ENCODE measurements at places on chromosomes 4 and X.

- no peak for DNase-seq
Observed at GRCh38 chr4:24799544-24800324, 4.4 kb downstream of the SOD3 start.

DNA sequence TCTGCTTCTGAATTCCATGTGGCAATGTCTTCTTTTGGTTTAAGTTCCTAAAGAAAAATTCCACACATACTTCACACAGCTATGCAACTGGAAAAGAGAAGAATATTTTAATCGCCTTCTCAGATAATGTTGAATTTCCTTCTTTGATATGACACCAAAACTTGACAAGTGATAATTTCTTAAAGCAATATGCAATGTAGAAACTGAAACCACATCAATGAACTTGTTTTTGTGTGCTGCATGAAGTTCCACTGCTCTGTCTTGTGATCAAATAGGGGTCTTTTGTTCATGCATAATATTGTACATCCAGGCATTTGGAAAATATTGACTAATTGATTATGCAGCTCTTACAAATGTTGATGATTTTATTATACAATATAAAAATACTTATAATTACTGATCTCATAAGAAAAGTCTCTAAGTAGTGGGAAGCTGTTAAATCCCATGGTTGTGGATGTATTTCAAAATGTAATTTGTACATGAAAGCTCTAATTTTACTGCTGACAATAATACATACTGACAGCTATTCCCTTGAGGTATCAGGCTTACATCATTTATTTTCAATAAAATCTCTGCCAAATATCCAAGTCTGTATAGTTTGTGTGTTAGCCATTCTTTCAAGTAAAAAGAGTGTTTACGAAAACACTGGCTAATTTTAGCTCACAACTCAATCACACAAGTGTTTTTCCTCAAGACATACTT, 56.5 kb downstream of the AGA start:
- DNase-seq = no peak

- DNase-seq = no peak
Observed at GRCh38 chr4:178026999-178027398, 584.8 kb upstream of the AGA start.

- peak; percentile 35 for DNase-seq
Observed at GRCh38 chr4:121256887-121257466, 92.9 kb upstream of the TNIP3 start.

DNA sequence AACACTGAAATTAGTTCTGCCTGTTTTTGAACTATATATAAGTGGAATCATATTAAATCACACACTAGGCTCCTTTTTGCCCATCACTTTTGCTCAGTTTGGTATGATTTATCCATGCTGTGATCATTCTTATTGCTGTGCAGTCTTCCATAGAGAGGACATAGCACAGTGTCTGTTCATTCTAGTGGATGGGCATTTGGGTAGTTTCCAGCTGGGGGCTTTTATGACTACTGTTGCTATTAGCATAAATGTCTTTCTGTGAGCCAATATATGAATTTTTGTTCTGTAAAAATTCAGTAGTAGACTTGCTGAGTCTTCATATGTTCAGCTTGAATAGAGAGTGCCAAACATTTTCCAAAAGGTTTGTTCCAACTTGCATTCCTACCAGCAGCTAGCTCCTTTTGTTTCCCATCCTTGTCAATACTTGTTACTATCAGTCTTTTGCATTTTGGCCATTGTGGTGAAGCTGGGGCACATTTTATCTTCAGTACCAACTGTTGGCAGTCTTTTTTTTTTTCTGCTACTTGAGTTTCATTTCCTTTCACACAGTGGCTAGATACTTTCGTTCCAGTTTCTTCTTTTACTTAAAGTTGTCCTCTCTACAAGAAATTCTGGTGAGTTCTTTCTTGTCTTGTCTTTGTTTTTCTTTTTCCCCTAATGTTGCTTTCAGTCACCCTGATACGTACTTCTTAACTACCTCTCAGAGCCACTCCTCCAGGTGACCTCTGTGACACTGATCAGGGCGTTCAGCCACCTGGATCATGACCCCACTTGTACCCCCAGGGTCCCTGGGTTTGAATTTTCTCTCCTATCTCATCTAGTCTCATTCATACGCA, 87.0 kb downstream of the ANXA3 start:
- DNase-seq = no peak

DNA sequence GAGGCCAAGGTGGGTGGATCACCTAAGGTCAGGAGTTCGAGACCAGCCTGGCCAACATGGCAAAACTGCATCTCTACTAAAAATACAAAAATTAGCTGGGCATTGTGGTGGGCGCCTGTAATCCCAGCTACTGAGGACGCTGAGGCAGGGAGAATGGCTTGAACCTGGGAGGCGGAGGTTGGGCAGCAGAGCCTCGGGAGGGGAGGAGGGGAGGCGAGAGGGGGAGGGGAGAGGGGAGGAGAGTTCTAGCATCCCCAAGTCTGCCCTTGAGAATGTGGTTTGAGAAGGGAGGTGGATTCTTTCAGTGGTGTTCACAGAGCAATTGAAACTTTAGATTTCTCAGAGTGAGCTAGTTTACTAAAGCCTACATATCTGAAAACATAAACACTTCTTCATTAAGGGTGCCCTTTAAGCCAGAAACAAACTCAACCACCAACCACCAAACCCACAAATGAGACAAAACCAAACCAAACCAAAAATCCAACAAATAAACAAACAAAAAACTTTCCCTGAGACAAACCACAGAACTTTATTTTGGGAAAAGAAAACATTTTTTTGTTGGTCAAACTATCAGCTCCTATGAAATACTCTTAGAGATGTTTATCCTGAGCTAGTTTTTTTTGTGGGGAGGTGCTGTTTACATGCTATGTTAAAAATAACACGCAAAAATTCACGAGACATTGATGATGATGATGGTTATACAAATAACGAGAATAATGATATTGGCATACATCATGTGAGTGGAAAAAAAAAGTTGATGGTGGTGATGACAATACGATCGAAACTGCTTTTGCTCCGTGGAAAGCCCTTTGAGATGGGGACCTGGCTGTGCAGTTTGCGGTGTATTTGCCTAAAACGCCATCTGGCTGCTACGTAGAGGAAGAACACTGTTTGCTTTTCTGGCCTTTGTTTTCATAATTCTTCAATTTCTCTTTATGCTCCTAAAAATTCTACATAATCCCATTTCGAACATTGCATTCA, 98.2 kb upstream of the PRKX start:
- DNase-seq = peak; percentile 24

GRCh38 chr4:20490734-20491133, 209.5 kb upstream of the PACRGL start:
- no peak for DNase-seq

DNA sequence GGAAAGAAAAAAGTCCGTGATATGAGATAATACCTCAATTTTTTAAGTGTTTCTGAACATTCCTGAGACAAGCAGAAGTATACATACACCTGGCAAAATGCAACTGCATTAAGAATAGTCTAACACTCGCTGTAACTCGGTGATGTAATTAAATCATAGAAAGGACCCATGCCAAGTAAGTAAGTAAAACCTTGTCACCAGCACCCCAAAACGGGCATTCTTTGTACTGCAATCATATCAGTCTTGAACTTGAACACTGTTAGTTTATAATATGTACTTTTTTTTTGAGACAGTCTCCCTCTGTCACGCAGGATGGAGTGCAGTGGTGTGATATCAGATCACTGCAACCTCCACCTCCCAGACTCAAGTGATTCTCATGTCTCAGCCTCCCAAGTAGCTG, 47.4 kb downstream of the SMIM14 start:
- DNase-seq = no peak

- DNase-seq = no peak
Observed at GRCh38 chrX:6383917-6384316, 151.0 kb downstream of the VCX3A start.

DNA sequence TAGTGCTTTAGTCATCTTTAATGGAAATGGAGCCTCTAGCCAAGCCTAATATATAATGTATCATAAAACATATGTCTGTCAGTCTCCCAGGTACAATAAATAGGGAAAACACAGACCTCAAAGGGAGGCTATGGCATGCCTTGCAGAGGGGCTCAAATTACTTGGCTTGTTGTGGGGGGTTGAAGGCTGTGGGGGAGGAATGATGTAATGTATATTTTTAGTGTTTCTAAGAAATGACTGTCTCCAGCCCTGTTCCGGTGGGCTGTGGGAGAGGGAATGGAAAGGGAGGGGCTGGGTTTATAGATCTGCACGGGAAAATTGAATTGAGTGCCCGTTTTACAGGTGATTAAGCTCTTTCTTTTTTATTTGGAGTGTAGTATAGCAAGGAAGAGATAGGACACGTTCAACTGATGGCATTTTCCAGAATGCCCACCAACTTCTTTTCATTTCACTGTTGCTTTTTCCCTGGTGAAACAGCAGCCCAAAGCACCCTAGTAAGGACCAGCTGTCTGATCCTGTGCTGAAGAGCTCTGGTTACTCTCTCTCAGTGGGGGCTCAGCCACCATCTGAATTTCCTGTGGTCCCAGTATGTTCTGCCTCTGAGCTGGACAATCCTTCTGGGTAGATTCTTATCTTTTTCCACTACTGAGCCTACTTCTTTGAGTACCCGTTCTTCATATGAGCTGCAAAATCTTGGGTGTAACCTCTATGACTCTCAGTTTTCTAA, 220.7 kb upstream of the CASK start:
- DNase-seq = no peak

GRCh38 chrX:113747274-113747973, 836.5 kb upstream of the HTR2C start:
- DNase-seq = no peak

DNA sequence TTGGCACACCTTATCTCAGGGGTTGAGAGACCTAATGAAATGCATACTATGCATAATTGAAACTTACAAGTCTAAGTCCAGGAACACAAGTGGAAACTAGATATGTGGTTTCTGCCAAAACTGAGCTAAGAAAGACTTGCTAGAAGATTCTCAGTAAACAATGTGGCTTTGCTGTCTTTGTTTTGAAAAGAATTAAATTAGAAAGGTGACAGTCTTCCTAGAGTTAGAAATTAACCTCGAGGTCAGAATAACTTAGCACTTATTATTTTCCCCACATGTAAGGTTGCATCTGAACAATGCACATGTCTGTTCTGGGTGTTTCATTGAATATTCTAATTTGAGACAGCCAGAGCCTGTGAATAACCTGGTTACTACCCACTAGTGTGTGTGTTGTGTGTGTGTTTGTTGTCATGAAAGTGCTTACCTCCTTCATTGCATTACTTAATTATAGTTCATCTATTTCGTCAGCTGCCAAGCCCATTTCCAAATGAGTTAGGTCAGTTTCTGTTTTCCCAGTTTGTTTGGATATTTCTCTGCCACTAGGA, 1.5 kb downstream of the EREG start:
- DNase-seq = peak; percentile 83

GRCh38 chr4:188767496-188767895, 628.3 kb downstream of the TRIML1 start:
- no peak for DNase-seq

DNA sequence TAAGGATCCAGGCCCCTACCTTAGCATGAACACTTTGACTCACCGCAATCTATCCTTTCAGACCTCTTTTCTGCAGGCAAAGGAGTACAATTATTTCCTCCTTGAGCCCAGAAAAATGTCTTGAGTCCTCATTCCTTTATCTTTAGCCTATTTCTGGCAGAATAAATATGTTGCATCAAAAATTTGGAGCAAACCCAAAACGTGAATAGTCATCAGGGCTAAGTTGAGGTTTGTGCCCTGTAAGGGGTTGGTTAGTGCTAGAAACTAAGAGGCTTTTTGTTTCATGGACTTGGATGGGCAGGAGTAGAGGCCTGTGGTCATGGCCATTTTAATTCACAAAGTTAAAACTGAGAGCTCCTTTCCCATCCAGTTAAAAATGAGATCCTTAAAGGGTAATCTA, 460.3 kb downstream of the GBA3 start:
- DNase-seq = no peak

DNA sequence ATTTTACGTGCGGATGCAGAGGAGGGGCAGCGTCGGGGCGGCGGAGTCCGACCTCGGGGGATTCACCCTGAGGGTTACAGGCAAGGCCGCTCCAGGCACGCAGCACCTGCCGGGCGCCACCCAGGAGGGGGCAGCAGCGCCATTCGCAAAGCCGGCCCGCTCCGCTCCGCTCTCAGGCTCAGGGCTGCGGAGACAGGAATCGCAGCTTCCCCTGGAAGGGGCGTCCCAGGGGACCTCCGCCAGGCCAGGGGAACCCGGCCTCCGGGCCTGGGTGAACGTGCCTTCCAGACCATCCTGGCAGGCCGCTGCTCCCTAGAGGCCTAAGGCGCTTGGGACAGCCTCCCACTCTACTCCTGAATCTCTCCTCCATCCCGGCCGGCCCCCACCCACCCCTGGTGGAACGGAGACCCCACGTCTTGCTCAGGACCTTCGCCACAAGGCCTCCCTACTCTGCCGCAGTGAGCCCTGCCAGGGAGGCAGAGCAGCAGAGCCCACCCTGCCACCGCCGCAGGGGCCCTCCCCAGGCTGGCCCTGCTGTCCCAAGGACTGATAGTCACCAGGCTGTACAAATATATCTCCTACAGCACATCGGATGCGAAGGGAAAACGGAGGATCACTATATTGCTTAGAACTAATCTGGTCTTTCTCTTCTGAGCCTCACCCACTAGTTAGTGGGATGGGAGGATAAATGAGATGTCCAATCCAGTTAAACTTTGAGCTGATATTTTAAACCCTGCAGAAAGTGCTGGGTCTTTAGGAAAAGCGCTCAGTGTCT, 115.0 kb downstream of the SMIM20 start:
- DNase-seq = peak; percentile 80

GRCh38 chr4:135838889-135839288, 1637.3 kb upstream of the PABPC4L start:
- DNase-seq = no peak

DNA sequence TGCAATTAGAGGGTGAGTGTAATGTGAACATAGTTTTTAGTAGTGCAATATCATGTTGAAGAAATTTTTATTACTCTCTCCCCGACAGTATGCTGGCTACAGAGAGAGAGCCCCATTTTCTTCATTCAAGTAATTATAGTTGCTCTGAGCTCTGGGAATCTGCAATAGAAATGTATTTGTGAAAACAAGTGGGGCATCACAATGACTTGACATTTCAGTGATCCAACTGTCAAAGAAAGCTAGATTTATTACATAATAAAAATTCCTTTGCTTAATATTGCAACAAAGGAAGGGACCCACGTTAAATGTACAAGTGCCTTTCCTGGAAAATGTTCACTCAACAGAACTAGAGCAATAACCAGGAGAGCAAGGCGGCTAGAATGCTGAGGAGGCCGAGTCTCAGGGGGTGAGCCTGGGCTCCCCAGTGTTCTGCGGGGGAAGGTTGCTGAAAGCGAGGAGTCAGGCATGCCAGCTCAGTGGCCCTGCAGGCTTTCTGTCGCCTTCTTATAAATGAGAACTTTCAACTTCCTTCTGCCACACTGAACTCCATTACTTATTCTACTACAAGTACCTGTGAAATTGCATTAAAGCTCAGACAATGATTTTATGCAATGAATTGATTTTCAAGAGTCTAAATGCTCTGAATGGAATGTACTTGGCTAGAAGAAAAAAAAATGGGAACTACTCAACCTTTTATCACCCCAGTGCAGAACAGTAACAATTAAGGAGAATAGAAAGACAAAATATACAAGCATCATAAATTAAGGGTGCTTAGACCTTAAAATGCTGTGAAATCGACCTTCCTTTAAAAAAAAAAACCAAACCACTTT, 476.4 kb downstream of the AFF2 start:
- no peak for DNase-seq

Measured in inflammatory macrophage treated with lipopolysaccharide for 1 hour (primary cell).